Endodermal cell (in vitro differentiated cells): ENCODE measurements at places on chromosomes 3 and 15. TPM values are rescaled to one million over a fixed set of nuclear protein-coding genes. Genes with fewer than 3 reads are reported as not detected.

DNA sequence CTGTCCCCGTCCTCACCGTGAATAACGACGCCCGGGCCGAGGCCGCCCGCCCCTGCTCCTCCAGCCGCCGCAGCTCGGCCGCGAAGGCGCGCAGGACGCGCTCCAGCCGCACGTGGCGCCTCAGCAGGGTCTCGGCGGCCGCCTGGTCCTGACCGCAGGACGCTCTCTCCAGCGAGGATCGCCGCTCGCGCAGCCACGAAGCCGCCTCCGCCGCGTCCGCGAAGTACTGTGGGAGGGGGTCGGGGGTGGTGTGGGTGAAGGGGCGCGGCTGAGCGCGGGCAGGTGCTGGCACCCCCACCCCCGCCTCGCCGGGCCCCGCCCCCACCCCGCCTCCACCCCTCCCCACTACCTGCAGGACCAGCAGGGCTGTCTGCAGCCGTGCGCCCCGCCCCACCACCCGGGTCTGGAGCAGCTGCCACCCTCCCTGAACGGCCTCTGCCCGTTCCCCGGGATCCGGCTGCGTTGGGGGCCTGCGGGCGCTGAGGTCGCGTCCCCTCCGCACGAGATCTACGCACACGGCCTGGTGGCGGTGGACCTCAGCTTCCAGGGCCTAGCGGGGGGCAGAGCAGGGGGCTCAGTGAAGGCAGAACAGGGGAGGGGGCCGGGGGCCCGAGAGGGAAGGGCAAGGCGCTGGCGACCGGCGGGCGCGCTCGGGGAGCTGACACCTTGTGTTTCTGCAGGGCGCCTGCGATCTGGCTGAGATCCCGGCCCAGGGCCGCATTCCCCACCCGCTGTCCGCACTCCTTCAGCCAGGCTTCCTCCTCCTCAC lies 11.7 kb downstream of the SPTBN5 start:
- H3K4me3 ChIP-seq = no peak overlapping the region
- peaks cover 39% of the 10 kb centered on the region for H3K27me3 ChIP-seq
- no peaks in the 10 kb centered on the region for H3K4me1 ChIP-seq
- H3K27ac ChIP-seq = no peak overlapping the region
- peak; percentile 79 for DNase-seq

DNA sequence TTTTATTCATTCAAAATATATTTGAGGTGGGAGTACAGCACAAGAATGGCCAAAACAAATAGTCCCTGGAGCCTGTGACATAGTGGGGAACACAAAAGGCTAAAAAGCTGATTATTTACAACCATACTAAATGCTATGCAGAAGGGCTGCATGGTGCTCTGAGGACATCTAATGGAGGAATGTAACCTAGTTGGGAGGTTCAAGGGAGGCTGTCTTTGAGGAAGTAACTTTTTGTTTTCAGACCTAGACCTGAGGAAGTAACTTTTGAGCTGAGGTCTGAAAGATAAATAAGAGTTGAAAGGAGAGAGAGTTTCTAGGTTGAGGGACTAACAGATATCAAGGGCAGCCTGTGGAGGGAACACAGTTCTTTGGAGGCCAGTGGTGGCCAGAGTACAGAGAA lies 34.8 kb upstream of the RASA2 start:
- H3K4me3 ChIP-seq = no peak overlapping the region
- no peak overlapping the region for H3K27ac ChIP-seq
- H3K4me1 ChIP-seq = no peaks in the 10 kb centered on the region
- H3K36me3 ChIP-seq = no peaks in the 10 kb centered on the region
- peak; percentile 68 for DNase-seq

GRCh38 chr15:89457086-89457485 lies 39.3 kb downstream of the RHCG start:
- no peak overlapping the region for H3K27ac ChIP-seq
- no peaks in the 10 kb centered on the region for H3K36me3 ChIP-seq
- H3K4me3 ChIP-seq = no peak overlapping the region
- no peaks in the 10 kb centered on the region for H3K4me1 ChIP-seq
- DNase-seq = peak; percentile 72

CCK gene
- total RNA-seq = 0.59 and 0.64 TPM in 2 replicates

- H3K36me3 ChIP-seq = no peaks in the 10 kb centered on the region
- no peak overlapping the region for H3K27ac ChIP-seq
- no peak for DNase-seq
- no peaks in the 10 kb centered on the region for H3K4me1 ChIP-seq
- H3K4me3 ChIP-seq = no peak overlapping the region
Measured at GRCh38 chr3:71662056-71662455, 63.1 kb downstream of the EIF4E3 start.

NPAP1 gene
- 0.14 and 0.29 TPM in 2 replicates for total RNA-seq

TTLL3 gene
- total RNA-seq = 26.8 to 38.3 TPM (median 35.0 TPM) in 3 replicates

GRCh38 chr3:37739579-37740290 lies 121.9 kb upstream of the CTDSPL start:
- peaks cover 6% of the 10 kb centered on the region for H3K36me3 ChIP-seq
- H3K27ac ChIP-seq = peak overlapping the region; percentile 19
- no peaks in the 10 kb centered on the region for H3K27me3 ChIP-seq
- no peak overlapping the region for H3K4me3 ChIP-seq
- peaks cover 24% of the 10 kb centered on the region for H3K4me1 ChIP-seq

FEZF2 gene
- not detected in 3 replicates for total RNA-seq

- H3K4me3 ChIP-seq = no peak overlapping the region
- no peaks in the 10 kb centered on the region for H3K27me3 ChIP-seq
- H3K36me3 ChIP-seq = no peaks in the 10 kb centered on the region
- H3K4me1 ChIP-seq = no peaks in the 10 kb centered on the region
Measured at GRCh38 chr15:52308446-52309153, 13.0 kb upstream of the MYO5C start.

DNA sequence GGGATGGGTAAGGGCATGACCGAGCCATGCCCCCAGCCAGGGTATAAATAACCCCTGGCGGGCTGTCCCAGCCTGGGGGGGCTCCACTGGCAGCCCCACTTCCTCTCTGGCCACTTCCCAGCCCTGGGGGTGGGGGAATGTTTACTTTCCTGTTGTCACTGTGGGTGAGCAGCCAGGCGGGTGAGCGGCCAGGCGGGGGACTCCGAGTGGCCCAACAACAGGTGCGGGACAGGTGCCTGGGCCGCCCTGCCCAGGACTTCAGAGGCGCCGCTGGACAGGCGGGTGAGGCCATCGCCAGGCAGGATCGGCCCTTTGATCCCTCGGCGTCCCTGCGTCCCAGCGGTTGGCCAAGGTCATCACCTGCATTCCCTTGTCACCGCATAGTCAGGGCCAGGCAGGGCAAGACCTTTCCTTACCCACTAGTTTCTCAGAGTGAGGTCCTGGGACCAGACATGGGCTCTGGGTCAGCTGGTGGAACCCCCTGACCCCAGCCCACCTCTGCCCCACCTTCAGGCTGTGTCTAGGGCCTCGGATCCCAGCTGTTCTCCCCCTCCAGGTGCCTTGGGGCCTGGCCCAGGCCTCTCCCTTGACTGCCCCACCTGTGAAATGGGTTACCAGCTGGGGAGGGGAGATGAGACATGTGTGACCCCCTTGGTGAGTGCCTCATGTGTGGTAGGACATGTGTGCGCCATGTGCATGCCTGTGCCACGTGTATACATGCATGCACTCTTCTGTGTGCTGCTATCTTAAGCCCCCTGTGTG lies 16.6 kb downstream of the SEMA3F start:
- H3K4me3 ChIP-seq = no peak overlapping the region
- peaks cover 8% of the 10 kb centered on the region for H3K4me1 ChIP-seq
- H3K27ac ChIP-seq = no peak overlapping the region
- H3K36me3 ChIP-seq = peaks cover 5% of the 10 kb centered on the region

DNA sequence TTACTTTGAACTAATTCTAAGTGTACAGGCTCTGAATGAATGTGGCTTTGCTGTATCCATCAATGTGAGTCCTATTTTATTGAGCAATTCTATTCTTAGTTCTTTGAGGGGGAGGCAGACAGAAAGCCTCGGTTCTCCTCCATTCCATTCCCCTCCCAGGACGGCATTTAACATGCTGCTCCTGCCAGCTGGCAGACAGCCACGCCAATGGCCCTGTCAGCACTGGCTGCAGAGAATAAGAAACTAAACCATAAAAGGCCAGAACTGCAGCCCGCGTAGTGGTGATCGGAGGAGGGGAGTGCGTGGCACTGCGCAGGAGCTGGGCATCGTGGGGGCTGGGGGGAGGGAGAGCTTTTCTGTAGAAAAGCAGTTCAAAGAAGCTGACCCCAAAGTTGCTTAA lies 76.0 kb upstream of the HACD2 start:
- H3K27me3 ChIP-seq = no peaks in the 10 kb centered on the region
- no peaks in the 10 kb centered on the region for H3K36me3 ChIP-seq
- no peak for DNase-seq
- no peaks in the 10 kb centered on the region for H3K4me1 ChIP-seq
- no peak overlapping the region for H3K4me3 ChIP-seq
- peak overlapping the region; percentile 30 for H3K27ac ChIP-seq

- no peak for DNase-seq
- H3K27ac ChIP-seq = peak overlapping the region; percentile 64
- H3K36me3 ChIP-seq = no peaks in the 10 kb centered on the region
- H3K4me1 ChIP-seq = peaks cover 11% of the 10 kb centered on the region
- no peaks in the 10 kb centered on the region for H3K27me3 ChIP-seq
Measured at GRCh38 chr3:66989241-66989640, 8.9 kb upstream of the KBTBD8 start.

DNA sequence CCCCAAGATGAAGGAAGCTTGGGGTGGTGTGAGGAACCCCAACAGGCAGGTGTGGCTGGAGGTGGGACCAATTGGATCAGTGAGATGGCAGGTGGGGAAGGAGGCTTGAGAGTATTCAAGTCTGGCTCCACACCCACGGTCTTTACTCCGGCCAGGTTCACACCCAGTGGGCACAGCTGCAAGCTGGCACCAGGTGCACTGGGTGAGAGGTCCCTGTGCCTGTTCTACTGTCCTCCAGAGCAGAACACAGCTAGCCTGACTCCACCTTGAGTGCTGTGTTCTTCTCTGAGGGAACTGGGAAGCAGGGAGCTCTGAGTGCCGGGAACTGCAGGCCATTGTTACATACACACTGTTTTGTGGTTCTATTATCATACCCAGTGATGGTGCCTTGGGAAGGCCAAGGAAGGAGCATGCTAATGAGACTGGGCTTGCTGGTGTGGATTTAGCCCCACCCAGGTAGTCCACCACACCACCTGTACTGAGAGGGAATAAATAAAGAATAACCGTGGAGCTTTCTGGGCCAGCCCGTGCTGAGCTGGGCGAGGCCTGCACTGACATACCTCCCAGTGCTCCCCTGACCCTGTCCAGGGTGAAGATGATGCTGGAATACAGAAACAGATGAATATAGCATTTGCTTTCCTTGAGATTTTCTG lies 93.4 kb downstream of the ABHD5 start:
- DNase-seq = peak; percentile 24
- no peak overlapping the region for H3K27ac ChIP-seq
- no peaks in the 10 kb centered on the region for H3K27me3 ChIP-seq
- H3K4me3 ChIP-seq = no peak overlapping the region
- H3K36me3 ChIP-seq = no peaks in the 10 kb centered on the region

- no peak overlapping the region for H3K4me3 ChIP-seq
- no peak overlapping the region for H3K27ac ChIP-seq
- no peaks in the 10 kb centered on the region for H3K27me3 ChIP-seq
Measured at GRCh38 chr15:36362509-36362915, 216.9 kb upstream of the CDIN1 start.

REC114 gene
- total RNA-seq = not detected in 2 replicates

DNA sequence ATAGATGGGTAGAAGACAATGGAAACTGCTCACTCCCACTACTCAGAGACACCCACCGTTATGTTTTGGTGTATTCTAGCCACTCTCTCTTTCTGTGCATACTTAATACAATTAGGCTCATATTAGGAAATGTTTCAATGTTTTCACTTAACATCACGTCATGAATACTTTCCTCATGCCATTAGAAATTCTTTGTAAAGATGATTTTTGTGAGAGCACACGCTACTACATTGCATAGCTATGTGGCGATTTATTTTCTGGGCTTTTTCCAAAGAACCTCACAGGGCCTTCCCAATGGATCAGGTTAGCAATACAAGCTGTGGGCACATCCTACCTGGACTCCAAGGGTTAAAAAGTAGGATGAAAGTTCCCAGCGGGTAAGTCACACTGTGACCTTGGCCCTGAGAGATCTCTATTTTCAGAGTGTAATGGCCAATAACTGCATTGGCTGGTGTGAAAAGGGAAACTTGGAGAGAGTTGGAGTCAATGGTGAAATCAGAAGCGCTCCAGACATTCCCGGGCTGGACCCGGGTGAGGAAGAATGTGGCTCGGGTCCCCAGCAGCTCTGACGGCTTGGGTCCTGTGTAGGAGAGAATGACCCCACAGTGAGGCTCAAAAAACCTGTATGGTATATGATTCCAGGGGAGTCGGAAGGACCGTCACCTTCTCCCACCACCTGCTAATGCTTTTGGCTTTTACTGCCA lies 25.8 kb upstream of the TGM5 start:
- H3K4me3 ChIP-seq = no peak overlapping the region
- H3K27me3 ChIP-seq = peaks cover 10% of the 10 kb centered on the region
- no peaks in the 10 kb centered on the region for H3K4me1 ChIP-seq
- no peak overlapping the region for H3K27ac ChIP-seq

- no peaks in the 10 kb centered on the region for H3K27me3 ChIP-seq
- no peaks in the 10 kb centered on the region for H3K36me3 ChIP-seq
- DNase-seq = no peak
- H3K4me3 ChIP-seq = no peak overlapping the region
- no peaks in the 10 kb centered on the region for H3K4me1 ChIP-seq
Measured at GRCh38 chr3:155024006-155024638, 56.0 kb upstream of the MME start.

DNA sequence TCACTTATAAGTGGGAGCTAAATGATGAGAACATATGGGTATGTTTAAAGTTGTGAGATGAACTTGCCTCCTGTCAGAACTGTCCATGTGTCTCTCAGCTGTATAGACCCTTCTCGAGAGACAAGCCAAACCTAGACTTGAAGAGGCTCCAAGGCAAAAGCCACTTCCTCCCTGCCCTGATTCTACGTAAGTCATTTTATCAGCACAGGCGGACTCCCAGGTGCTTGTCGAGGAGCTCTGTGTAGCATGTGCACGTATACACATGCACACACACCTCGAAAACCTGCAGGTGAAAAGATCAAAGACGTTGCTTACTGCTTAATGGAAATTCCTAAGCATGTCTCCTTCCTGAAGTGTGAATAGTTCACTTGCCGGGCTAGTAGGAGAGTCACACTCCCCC lies 5.6 kb upstream of the CLEC3B start:
- peaks cover 8% of the 10 kb centered on the region for H3K36me3 ChIP-seq
- H3K4me3 ChIP-seq = no peak overlapping the region
- peaks cover 10% of the 10 kb centered on the region for H3K27me3 ChIP-seq
- peaks cover 6% of the 10 kb centered on the region for H3K4me1 ChIP-seq

TM4SF4 gene
- not detected in 2 replicates for total RNA-seq

DNA sequence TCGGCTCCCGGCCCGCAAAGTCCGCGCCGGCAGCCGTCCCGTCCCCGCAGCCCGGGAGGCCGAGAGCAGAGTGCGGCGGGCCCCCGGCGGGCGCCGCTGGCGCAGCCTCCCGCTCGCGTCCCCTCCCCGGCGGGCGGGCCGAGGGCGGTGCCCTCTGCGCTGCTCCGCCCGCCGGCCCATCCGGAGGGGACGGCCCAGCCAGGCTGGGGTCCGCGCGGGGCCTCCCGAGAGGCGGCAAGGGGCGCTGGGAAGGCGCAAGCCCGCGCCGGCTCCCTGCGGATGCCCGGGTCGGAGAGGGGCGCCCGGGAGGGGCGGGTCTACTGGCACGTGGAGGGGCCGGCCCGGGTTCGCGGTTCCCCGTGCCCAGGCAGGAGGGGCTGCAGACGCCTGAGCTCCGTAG lies at the start of the genes CLCN2 and POLR2H:
TSS of gene CLCN2 (minus strand) at position 74 of the 400 bp plus-strand sequence. CDS start 126 bp downstream, outside the sequence.
TSS of gene POLR2H (plus strand) at position 179 of the 400 bp plus-strand sequence. CDS start 1,783 bp downstream, outside the sequence.
- peaks cover 39% of the 10 kb centered on the region for H3K36me3 ChIP-seq
- H3K4me3 ChIP-seq = peak within 1 kb of the TSS; percentile 97
- H3K4me1 ChIP-seq = no peaks in the 10 kb centered on the region
- peak within 1 kb of the TSS; percentile 100 for H3K27ac ChIP-seq

- no peak overlapping the region for H3K4me3 ChIP-seq
- H3K27me3 ChIP-seq = no peaks in the 10 kb centered on the region
- H3K36me3 ChIP-seq = peaks cover 10% of the 10 kb centered on the region
- no peak overlapping the region for H3K27ac ChIP-seq
- DNase-seq = no peak
- H3K4me1 ChIP-seq = no peaks in the 10 kb centered on the region
Measured at GRCh38 chr3:155159301-155159700, 79.2 kb downstream of the MME start.
